ENCODE measurements at places on chromosomes 3 and 15.

- no peak for DNase-seq
Observed at GRCh38 chr15:62822228-62822627, 220.3 kb upstream of the TPM1 start.

DNA sequence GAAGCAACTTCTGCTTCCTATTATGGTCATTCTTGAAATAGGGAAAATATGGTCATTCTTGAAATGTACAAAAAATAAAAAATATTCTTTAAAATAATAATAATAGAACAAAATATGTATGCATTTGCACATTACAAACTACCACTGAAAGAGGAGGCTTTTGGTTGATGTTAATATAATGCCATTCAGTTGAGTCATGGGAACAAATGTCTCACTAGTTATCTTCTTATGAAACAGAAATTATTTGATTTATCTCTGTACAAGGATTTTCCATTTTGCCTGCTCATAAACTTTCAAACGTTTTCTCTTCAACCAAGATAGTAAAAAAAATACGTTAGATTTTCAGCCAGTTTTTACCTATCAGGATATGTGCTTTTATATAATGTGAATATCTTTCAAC lies 1662.7 kb downstream of the OTOL1 start:
- DNase-seq = no peak

GRCh38 chr3:150411546-150411945 lies 3.4 kb downstream of the TSC22D2 start:
- DNase-seq = no peak

DNA sequence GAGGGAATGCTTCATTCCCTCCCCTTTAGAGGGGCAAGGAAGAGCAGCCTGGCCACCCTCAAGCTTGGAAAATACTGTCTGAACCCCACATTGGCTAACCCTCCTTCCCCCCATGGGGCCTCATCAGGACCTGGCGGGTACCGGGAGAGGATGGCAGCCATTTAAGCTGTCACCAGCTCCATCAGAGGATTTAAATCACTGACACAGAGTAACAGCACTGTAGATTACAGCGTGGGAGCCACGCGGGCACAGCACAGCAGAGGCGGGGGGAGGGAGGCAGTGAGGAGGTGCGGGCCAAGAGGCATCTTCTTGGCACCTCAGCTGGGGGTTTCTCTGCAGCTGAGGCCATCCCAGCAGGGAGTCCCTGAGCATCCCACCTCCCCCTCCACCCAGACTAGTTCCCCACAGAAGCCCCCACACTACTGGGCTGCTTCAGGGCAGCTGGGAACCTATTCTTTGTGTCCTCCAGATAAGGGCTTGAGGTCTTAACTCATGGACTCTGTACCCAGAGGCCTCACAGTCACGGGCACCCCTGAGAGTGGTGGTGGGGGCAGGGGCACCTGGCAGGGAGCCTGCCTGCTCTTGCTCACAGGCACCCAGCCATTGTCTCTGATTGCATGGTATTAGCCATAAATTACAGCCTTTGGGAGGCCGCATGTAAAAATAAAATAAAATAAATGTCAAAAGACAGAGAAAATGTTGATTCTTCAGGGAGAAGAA lies 21.9 kb upstream of the CACNA2D2 start:
- DNase-seq = no peak

DNA sequence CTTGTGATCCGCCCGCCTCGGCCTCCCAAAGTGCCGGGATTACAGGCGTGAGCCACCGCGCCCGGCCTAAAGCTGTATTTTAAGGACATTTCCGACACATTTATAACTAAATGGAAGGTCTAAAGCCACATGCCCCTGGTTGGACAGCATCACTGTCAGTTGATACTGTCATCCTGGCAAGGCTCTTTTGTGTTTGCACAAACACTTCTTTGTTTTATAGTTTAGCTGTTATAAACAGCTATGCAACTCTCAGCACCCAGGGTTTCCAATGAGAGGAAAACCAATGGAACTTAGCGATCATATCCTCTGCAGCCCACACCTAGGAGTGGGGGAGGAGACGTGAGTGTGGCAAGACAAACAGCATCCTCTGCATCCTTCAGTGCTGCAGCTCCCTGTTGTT lies 19.7 kb downstream of the NIPA1 start:
- no peak for DNase-seq

- DNase-seq = no peak
Observed at GRCh38 chr3:104526901-104527401, 839.8 kb upstream of the ALCAM start.

GRCh38 chr3:147358144-147358992 lies 48.0 kb downstream of the ZIC4 start:
- no peak for DNase-seq

- DNase-seq = no peak
Observed at GRCh38 chr15:41001524-41002214, 48.4 kb downstream of the CHAC1 start.

DNA sequence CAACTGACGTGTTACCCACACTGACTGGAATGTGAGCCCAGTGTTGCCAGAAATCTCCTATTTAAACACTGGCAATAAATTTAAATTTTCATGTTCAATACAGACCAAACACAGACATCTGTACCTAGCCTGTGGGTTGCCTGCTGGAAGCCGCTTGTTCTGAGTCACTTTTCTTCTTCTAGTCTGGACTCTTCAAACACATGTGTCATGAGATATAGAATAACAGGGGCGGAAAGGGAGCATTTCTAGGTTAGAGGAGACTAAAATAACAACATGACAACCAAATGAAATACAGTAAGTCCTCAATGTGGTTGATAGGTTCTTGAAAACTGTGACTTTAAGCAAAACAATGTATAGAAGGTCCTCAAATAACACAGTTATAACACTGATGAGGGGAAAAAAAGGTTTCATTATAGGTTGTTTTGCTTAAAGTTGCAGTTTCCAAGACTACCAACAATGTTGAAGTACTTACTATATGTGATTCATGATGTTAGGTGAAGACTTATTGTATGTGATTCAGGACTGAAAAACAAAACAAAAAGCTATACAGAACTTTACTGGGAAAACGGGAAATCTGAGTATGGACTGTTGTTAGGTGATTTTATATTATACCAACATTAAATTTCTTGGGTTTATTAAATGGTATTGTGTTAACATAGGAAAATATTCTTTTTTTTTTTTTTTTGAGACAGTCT lies 63.1 kb downstream of the PRKAR2A start:
- DNase-seq = peak; percentile 3

GRCh38 chr3:7205535-7205934 lies 344.6 kb downstream of the GRM7 start:
- DNase-seq = no peak

DNA sequence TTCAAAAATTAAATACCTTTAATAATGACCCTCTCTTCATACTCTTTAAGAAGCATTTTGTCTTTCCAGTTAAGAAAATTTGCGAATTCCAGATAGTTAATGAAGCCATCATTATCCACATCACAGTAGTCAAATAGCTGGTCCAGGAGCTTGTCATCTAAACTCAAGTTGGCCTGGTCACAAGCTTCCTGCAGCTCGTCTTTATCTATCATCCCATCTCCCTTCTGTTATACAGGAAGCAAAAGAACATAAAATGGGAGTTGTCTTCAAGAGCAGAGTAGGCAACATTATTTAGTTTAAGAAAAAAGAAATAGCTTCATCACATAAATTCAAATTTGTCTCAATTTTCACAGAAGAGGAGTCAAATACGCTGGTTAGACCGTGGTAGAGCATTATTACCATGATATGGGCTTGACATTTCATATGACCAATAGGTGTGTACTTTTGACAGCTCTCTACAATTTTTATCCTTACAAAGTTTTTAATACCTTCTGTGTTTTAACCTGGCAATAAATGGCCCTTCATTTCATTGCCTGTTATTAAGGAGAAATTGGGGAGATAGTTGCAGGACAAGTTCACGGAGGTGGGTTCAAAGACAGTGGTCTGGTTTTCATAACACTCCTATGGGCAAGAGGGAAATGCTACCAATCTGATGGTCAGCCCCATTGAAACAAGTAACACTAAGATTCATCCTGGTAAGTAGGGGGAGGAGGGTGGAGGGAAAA lies 45.4 kb downstream of the EFHB start:
- no peak for DNase-seq

DNA sequence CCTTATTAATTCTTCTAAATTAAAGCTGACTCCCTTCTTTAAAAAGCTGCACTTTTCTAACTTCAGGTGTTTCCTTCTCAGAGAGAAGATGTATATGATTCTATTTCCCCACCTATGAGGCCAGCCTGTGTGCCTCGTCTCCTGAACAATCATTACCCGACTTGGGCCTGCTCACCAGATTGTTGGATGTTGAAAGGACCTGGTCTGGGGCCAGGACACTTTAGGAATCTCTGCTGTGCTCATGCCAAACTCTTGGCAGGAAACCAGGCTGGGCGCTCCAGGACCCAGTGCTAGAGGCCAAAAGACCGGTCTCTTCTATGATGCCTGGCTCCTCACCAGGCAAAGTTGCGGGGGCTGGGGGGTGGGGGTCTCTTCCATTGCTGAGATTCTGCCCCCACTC lies 16.9 kb upstream of the LRRC31 start:
- DNase-seq = no peak

- no peak for DNase-seq
Observed at GRCh38 chr3:113436809-113437208, 4.5 kb downstream of the CFAP44 start.

- DNase-seq = no peak
Observed at GRCh38 chr3:48634661-48635221, 520 bp downstream of the SLC26A6 start.

Data from right kidney (tissue), 9 donors.